ENCODE measurements at places on chromosomes 6 and 20.

GRCh38 chr6:30071081-30071818 is 4.3 kb downstream of the PPP1R11 start:
- H3K27ac ChIP-seq, result no peak overlapping the region
- DNase-seq, result peak; percentile 48
- peaks cover 20% of the 10 kb centered on the region for H3K36me3 ChIP-seq
- H3K27me3 ChIP-seq, result peaks cover 64% of the 10 kb centered on the region

GRCh38 chr20:44990957-44991356 is 24.6 kb downstream of the STK4 start:
- peaks cover 16% of the 10 kb centered on the region for H3K4me1 ChIP-seq
- H3K27me3 ChIP-seq, result no peaks in the 10 kb centered on the region
- DNase-seq, result no peak
- H3K36me3 ChIP-seq, result peaks cover 66% of the 10 kb centered on the region
- no peak overlapping the region for H3K4me3 ChIP-seq
- peak overlapping the region; percentile 65 for H3K27ac ChIP-seq

DNA sequence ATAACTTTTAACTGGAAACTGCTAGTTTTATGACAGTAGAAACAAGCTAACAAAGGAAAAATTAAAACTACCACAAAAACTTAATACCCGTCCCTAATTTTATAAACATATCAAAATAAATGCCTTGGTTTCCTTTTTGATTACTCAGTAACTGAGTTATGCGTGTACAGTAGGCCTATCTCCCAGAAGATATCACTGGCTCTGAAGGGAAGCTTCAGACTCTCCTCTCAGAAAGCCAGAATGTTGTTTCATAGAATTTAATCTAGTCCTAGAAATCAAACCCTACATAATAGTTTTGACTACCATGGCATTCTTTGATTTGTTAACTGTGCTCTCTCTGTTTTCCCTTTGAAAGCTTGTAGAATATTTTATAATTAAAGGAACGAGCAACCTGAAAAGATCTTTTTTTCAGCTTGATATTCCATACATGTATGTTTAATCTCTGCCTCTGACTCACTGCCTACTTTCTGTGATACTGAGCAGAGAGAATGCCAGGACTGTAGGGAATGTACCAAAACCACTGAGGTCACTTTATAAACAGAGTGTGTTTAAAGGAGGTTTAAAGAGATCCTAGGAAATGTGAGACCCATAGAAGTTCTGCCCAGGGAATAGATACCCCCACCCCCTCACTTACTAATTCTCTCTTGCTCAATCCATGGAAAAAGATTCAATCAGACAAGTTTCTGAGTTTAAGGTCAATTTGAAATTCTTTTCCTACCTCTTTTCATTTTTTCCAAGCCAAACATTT is 311.5 kb downstream of the HDGFL1 start:
- H3K4me1 ChIP-seq, result no peaks in the 10 kb centered on the region
- H3K27ac ChIP-seq, result no peak overlapping the region
- H3K36me3 ChIP-seq, result no peaks in the 10 kb centered on the region
- DNase-seq, result no peak
- H3K4me3 ChIP-seq, result no peak overlapping the region

DNA sequence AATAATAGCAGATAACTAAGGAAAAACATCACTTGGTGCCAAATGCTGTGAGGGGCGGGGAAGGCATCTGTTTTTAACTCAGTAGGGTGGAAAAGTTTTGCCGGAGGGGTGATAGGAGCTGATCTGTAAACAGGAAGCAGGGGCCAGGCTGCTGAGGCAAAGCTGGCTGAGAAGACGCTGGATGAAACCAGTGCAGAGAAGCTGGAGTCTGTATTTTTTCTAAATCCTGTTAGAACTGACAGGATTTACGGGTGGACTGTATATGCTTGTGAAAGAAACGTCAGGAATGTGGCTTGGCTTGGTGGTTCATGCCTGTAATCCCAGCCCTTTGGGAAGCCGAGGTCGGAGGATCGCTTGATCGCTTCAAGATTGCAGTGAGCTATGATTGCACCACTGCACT is 5.6 kb downstream of the PCMTD2 start:
- peaks cover 26% of the 10 kb centered on the region for H3K36me3 ChIP-seq
- H3K4me1 ChIP-seq, result peaks cover 18% of the 10 kb centered on the region
- no peak overlapping the region for H3K4me3 ChIP-seq
- H3K27ac ChIP-seq, result no peak overlapping the region

DNA sequence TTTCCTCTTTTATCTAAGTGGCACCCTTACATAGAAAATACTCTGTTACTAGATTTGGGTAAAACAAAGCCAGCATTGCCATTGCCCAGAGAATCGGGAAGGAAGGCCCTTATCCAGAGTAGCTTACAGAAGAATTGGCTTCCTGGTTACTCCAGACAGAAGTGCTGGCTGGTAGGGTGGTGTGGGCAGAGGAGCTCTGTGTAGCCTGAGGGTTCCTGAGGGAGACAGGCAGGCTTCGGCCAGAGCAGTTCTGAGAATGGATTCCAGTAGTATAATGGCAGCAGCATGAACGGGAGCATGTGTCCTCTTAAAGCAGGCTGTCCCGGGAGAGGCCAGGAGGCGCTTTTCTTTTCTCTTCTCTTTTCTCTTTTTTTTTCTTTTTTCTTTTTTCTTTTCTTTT is 11.9 kb downstream of the CUL9 start:
- no peaks in the 10 kb centered on the region for H3K4me1 ChIP-seq
- no peaks in the 10 kb centered on the region for H3K27me3 ChIP-seq
- H3K36me3 ChIP-seq, result no peaks in the 10 kb centered on the region
- no peak overlapping the region for H3K4me3 ChIP-seq
- H3K27ac ChIP-seq, result no peak overlapping the region

DNA sequence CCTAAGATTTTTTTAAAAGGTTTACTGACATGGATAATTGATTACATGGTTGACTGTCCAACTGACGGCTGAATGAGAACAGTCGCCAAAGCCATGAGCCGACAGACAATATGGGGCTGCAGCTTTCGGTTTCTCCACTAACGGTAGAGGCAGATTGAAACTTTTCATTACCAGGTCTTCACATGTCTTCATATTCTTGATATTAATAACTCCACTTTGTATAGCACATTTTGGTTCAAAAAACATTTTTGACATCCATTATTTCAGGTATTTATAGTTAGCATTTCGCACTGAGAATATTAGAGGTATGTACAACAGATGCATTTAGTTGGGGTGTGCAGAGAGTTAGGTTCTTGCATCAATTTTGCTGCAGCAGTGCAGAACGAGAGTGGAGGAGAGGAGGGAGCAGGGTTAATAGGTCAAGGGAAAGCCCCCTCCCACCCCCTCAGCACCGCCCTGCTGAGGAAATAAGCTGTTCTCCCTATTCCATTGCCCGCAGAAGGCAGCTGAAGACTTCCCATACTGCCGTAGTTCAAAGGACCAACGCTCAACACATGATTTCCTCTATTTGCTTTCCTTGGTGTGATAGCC is 73.6 kb upstream of the ADTRP start:
- no peaks in the 10 kb centered on the region for H3K27me3 ChIP-seq
- DNase-seq, result no peak
- no peaks in the 10 kb centered on the region for H3K36me3 ChIP-seq
- H3K4me1 ChIP-seq, result no peaks in the 10 kb centered on the region

DNA sequence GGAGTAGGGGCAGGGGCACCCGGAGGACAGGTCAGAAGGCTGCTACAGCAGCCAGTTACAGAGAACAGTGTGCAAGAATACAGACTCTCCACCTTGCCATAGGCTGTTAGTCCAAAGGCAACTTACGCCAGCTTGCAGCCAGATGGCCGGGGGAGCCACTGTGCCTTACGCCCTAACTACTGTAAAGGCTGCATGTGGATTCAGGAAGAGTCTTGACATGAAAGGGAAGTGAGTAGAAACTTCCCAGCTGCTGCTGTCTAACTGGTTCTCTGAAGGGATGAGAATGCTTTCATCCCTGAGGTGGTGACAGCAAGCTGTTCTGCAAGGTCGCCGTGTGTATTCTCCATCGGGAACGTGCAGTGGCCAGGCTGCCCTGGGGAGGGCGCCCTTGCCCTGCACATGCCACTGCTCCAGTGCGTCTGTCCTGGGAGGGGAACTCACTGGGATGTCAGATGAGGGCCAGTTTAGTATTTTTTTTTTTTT is 46.1 kb downstream of the LYRM4 start:
- no peaks in the 10 kb centered on the region for H3K4me1 ChIP-seq
- H3K36me3 ChIP-seq, result peaks cover 10% of the 10 kb centered on the region
- no peaks in the 10 kb centered on the region for H3K27me3 ChIP-seq
- DNase-seq, result peak; percentile 17
- H3K4me3 ChIP-seq, result no peak overlapping the region

GRCh38 chr6:5424726-5425125 is 163.4 kb downstream of the FARS2 start:
- no peaks in the 10 kb centered on the region for H3K36me3 ChIP-seq
- H3K4me1 ChIP-seq, result no peaks in the 10 kb centered on the region
- no peak overlapping the region for H3K4me3 ChIP-seq
- H3K27me3 ChIP-seq, result no peaks in the 10 kb centered on the region
- H3K27ac ChIP-seq, result no peak overlapping the region

- H3K36me3 ChIP-seq, result no peaks in the 10 kb centered on the region
- H3K27me3 ChIP-seq, result no peaks in the 10 kb centered on the region
- DNase-seq, result no peak
- H3K4me1 ChIP-seq, result no peaks in the 10 kb centered on the region
- no peak overlapping the region for H3K27ac ChIP-seq
Observed at GRCh38 chr6:52929321-52930164, 20.0 kb upstream of the GSTA3 start.

DNA sequence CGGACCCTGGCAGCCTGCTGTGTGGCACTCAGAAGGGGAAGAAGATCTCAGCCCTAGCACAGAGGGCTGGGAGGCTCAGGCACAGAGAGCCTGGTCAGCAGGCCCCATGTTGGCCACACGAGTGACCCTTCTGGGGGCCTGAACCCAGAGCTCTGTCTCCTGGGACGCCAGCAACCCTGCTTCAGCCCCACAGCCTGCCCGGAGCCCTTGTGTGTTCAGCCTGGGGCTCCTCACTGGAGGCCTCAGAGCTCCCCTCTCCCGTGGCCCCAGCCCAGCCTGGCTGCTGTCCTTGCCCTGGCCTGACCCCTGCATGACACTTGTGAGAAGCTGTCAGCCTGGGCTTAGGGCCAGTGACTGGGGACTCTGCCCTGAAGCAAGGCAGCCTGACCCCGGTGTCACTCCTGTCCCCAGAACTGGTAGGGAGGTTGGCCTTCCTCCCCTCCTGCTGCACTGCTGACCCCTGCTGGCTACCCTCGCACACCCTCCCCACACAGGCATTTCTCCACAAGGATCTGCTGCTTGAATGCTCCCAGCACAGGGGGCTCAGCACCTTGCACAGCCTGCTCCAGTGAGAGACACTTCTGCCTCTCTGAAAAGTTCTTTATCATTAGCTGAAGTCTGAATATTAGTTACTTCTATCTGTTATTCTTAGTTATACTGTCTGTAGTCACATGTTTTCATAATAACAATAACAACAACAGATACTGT is 15.4 kb upstream of the IP6K3 start:
- H3K27me3 ChIP-seq, result no peaks in the 10 kb centered on the region
- no peak overlapping the region for H3K4me3 ChIP-seq
- no peaks in the 10 kb centered on the region for H3K36me3 ChIP-seq
- H3K4me1 ChIP-seq, result no peaks in the 10 kb centered on the region

GRCh38 chr6:112331306-112331705 is 15.8 kb upstream of the RFPL4B start:
- H3K36me3 ChIP-seq, result no peaks in the 10 kb centered on the region
- H3K27ac ChIP-seq, result no peak overlapping the region
- H3K4me3 ChIP-seq, result no peak overlapping the region

- peaks cover 3% of the 10 kb centered on the region for H3K36me3 ChIP-seq
- no peak overlapping the region for H3K27ac ChIP-seq
- no peak overlapping the region for H3K4me3 ChIP-seq
- peaks cover 8% of the 10 kb centered on the region for H3K4me1 ChIP-seq
- no peaks in the 10 kb centered on the region for H3K27me3 ChIP-seq
Observed at GRCh38 chr6:136564180-136564579, 14.0 kb upstream of the MAP7 start.

DNA sequence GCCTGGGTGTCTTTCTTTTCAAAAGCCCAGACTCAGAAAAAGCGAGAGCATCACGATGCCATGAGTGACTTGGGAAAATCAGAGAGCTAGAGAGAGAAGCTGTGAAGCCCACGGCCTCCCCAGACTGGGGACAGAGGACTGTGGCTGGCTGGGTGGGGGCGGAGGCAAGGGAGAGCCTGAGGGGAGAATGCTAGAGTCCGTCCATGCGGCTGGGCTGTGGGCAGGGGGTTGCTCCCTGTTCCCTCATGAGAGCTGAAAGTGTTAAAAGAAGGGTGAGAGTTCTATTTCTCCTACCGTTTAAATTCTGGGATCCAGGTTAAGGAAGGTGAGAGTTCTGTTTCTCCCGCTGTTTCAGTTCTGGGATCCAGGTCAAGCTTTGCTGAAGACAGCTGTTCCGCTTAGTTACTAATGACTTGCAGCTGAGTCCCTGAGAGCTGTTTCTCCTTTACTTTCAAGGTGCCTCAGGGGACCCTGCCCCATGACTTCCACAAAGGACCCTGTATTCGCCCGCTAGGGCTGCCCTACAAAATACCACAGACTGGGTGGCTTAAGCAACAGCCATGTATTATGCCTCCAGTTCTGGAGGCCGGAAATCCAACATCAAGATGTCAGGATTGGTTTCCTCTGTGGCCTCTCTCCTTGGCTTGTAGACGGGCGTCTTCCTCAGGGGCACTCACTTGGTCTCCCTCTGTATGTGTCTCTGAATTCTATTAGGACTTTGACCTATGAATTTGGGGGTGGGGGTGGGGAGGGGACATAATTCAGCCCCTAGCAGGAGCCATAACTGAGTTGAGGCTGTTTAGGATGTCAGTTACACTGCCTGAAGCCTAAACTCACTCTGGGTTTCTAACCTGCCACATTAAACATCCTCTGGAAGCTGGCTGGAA is 127.0 kb downstream of the PXDC1 start:
- H3K27me3 ChIP-seq, result no peaks in the 10 kb centered on the region
- no peaks in the 10 kb centered on the region for H3K4me1 ChIP-seq
- DNase-seq, result no peak
- H3K36me3 ChIP-seq, result no peaks in the 10 kb centered on the region

DNA sequence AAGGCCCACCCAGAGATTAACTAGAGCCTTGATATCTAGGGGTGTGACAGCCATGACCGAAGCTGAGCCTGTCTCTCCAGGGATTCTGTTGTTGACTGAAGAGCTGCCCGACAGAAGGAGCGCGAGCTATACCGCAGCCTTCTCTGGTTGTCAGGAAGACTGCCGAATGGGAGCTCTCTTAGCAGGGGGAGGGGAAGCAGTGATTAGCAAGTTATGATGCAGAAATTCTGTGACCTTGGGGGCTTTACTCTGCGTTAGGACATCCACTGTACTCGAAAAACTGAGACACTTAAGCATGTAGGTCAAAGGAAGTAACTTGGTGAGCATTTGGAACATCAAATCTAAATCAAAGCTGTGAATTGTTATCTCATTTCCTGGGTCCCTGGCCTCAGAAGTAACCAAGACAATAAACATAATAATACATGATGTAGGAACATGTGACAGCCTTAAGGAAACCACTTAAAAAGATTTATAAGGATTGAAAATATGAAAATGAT is 84.7 kb downstream of the MAP3K4 start:
- H3K36me3 ChIP-seq, result peaks cover 2% of the 10 kb centered on the region
- no peaks in the 10 kb centered on the region for H3K4me1 ChIP-seq
- H3K4me3 ChIP-seq, result no peak overlapping the region
- H3K27me3 ChIP-seq, result no peaks in the 10 kb centered on the region
